ENCODE measurements at places on chromosomes 5 and 9.

GRCh38 chr5:141529873-141530272 lies 41.0 kb downstream of the PCDHGC5 start:
- no peak for DNase-seq

- DNase-seq = no peak
Measured at GRCh38 chr5:91007780-91008402, 375.2 kb downstream of the ARRDC3 start.

GRCh38 chr5:133919148-133920136 lies 49.0 kb downstream of the C5orf15 start:
- no peak for DNase-seq

DNA sequence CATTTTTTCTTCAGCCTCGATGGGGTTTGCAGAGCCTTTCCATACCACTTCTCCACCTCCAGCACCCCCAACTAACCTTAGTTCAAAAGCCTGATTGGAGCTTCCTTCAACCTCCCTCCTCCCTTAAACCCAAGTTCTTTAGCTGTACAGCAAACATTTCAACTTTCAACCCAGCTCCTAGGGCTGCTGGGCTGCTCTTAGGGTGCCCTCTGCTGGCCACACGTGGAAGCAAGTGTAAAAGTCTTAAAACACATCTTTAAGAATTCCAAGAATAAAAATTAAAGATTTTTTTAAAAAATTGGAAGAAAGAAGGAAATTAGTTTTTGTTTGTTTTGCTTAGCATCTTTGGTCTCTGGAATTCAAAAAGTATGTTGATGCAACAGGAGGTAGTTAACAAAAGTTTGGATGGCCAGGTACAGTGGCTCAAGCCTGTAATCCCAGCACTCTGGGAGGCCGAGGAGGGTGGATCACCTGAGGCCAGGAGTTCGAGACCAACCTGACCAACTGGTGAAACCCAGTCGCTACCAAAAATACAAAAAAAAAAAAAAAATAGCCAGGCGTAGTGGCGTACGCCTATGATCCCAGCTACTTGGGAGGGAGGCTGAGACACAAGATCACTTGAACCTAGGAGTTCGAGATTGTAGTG lies 15.5 kb upstream of the HSD17B3 start:
- DNase-seq = peak; percentile 15

- no peak for DNase-seq
Measured at GRCh38 chr5:54325610-54326311, 15.4 kb upstream of the ARL15 start.

GRCh38 chr9:124467410-124468060 lies 17.3 kb downstream of the ADGRD2 start:
- DNase-seq = no peak

DNA sequence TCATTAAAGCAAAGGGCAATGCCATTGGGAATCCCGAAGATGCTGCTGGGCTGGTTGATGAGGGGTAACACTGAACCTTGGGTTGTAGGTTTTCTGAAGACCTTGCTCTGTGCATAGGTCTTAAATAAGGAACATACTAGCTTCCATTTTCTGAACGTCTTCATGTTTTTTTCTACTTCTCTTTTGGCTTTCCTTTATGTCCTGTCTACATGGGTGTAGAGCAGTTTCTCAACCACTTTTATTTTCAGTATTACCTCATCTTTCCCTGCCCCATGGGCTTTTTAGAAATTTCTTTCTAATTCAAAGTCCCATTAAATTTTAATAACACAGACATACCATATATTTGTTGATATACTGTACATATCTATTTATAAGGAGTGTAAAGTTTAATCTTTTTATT lies at the start of gene IFNA14:
IFNA14 (minus strand) TSS at position 95 of the 400 bp plus-strand sequence; CDS start at position 25, 70 bp downstream.
- DNase-seq = no peak

Measured in bone marrow (tissue), 2 donors.